T-helper 1 cell (primary cell): ENCODE measurements at places on chromosomes 12 and 14.

DNA sequence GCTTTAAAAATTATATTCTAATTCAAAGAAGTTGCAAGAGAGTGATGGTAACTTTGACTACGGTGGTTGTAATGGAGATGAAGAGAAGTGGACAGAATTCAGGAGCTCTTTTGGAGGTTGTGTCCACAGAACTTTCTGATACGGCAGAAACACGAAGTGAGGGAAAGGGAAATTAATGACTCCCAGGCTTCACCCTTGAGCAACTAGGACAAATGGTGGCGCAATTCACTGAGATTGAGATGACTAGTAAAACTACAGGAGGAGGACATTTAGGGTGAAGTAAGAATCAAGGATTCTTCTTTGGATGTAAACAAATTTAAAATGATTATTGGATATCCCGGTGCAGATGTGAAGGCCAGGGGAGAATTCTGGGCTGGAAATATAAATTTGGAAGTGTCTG, 212.6 kb downstream of the PTPRO start:
- DNase-seq = no peak

DNA sequence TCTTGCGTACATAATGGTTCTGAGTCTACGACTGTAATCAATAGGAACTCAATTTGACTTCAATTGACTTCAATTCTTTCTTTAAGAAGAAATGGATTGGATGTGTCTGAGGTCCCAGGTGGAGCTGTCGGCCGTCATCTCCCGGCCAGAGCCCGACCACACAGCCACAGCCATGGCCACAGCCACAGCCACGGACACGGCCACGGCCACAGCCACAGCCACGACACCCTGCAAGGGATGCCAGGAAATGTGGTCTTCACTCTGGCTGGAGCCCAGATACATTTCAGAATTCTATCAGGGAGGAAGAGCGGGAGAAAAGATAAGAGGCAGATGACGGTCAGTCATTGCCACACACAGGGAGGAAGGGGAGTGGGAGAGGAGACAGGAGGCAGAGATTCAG, 58.9 kb downstream of the GALNT9 start:
- no peak for DNase-seq

DNA sequence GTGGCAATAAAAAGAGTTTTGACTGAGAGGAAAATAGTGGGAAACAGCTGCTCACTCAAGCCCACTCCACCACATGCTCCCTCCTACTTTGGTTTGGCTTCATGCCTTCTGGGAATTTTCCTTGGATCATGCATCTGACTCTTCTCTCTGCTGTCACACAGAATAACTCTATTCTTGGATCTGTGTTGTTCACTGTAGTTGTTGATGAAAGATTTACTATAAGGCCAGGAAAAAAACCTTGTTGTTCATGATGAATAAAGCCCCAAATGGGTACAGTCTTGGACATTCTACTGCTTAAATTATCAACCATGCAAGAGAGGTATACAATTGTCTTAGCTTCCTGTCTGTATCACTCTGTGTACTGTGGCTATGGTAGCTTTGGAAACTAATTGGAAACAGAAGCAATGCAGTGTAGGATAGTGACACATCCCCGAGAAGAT, 70.5 kb downstream of the TMX1 start:
- DNase-seq = no peak

DNA sequence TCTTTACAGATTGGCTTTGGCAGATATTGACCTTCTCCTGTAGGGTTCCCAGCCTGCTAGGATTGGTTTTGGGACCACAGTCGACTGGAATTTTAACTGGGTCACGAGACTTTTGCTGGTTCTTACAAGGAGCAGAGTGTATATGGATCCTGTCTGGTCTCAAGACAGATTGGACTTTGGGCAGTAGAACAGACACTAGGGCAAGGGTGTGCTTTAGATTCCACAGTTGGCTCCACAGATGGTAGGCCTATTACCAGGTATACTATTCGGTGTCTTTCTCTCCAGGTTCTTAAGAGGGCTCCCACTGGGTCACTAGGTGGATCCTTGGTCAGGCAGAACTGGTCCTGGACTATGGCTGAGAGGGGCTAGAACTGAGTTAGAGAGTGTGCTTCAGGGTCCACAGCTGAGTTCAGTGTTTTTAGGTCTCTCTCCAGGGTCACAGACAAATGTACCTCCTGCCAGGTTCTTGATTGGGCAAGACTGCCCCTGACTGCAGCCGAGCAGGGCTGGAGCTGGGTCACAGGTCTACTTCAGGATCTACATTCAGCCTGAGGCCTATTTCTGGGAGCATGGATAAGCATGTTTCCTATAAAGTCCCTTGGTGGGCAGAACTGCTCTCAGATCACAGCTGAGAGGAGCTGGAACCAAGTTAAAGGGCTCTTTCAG, 460.2 kb downstream of the TMEM117 start:
- DNase-seq = no peak

DNA sequence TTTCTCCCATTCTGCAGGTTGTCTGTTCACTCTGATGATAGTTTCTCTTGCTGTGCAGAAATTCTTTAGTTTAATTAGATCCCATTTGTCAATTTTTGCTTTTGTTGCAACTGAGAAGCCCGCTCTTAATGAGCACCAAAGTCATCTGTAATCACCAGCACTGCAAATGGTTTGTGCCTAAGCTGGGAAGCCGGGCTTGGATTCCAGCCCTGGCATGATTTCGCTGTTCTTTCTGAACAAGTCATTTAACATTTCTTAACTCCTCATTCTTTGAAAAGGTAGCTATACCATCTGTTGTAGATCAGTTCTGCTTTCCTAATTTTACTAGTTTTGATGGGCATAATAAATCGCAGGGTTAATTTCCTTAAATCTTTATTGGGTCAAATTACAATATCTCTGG, 32.1 kb downstream of the PIWIL1 start:
- DNase-seq = no peak

DNA sequence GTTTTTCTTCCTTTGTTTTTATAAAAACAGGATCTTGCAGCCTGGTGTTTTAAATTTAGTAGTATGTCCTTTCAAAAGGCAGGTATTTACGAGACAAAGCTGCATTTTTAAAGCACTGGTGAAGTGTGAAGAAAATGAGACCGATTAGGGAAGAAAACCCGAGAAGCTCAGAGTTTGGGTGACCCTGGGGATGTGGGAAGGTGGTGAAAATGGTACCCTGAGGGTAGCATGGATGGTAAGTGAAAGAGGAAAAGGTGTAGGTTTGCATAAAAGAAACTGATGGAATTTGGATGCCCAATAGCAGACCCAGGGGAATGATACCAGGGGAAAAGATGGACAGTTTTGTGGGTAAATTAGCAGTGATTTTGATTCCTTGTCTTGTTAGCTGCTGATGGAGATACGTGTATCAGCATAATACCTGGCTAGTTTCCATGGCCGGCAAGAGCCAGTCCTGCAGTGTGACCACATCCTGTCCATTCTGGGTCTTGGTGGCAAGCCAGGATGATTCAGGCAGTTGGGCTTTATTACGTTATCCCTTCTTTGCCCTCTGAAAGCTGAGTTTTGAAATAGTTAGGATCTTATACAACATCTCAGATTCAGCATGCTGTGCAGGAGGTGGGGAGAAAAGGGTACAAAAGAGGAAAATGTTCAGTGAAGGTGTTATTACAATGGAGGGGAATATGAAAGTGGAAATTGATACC, 8.9 kb downstream of the BICD1 start:
- no peak for DNase-seq

GRCh38 chr14:104852280-104852663, 12.8 kb upstream of the CEP170B start:
- DNase-seq = no peak
